Activated CD4-positive, alpha-beta T cell treated with anti-CD3 and anti-CD28 coated beads, Interleukin-2, amount 50 U/mL, for 1 hour (primary cell): ENCODE measurements at places on chromosomes 3 and 15.
A peak's percentile ranks its signal among the peaks of the same experiment; 100 is the strongest.

GRCh38 chr15:73176598-73176997, 124.3 kb downstream of the NEO1 start:
- DNase-seq = no peak

GRCh38 chr15:32715276-32715675, 2.5 kb upstream of the GREM1 start:
- no peak for DNase-seq

- DNase-seq = no peak
Measured at GRCh38 chr15:73023071-73023470, 29.2 kb upstream of the NEO1 start.

GRCh38 chr3:123406598-123406997, 42.3 kb downstream of the ADCY5 start:
- DNase-seq = no peak

DNA sequence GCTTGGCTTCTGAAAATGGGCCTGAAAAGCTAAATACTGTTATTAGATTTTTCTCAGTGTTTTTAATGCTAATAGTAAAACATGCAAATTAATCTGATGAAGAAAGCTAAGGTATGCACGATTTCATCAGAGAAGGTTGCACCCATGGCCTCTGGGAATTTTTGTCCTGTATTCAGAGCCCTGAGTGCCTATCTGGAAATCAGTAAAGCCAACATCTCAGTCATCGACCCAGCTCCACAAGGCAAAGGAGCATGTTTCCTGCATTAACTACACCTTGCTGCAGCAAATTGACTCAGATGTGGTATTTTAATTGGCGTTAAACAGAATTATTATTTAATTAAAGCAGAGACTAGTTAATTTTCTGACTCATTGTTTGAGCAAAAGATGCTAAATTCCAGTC, 49.0 kb upstream of the TP63 start:
- DNase-seq = no peak

DNA sequence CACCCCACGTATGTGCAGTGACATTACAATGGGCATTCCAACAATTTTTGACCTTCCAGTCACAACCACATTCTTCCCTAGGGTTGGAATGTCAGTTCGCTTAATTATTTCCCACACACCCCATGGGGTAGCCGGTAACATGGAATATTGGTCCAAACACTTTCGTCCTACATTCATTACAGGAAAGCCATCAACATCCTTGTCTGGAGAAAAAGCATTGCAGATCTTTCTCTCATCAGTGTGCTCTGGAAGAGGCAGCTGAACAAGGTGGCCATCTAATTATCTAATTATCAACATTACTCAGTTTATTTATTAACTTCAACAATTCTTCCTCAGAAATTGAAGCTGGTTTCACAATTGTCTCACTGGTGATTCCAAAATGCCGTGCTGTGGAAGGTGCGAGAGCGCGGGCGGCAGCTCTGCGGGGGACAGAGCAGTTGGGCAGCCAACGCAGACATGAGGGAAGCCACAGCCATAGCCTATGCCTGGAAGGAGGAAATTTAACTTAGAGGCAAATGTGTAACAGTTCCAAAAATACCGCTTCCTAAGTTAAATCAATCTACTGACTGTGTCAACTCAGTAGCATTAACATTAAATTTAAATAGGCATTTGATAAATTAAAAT, 1158.9 kb upstream of the EPHA6 start:
- no peak for DNase-seq

GRCh38 chr3:105762749-105763658, 105.8 kb downstream of the CBLB start:
- DNase-seq = no peak

DNA sequence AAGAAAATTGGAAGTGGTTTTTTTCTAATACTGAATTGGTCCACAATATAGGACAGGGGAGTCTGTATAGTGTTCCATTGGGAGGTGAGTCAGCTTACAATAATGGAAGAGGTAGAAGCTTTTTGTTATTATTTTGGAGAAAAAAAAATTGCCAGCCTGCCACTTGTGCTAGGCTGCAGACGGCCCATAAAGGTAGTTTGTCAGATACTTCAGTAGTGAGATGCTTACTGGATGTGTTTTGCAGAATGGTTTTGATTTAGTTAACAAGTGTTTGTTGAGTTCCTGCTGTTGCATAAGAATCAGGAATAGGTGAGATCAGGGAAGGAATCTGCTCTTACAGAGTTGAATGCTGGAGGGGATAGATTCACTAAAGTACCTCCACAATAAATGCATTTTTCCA, 1.0 kb downstream of the DTWD1 start:
- DNase-seq = no peak

GRCh38 chr3:24197809-24198208, 252.7 kb downstream of the NR1D2 start:
- DNase-seq = no peak

DNA sequence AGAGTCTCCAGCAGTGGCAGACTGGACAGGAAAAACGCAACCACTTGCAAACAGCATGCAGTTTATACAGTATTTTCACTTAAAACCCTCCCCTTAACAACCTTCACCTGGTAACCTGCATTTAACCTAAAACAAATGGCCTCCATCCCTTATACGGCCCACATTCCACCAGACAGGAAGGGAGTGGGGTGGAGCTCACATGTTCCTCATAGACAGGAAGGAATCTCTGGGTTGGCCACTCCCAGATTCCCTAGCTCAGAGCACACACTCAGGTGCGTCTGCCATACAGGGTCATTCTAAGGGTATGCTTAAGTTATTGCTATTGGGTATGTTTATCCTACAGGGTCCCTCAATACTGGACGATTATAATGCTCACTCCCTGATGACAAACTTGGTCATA, 16.8 kb upstream of the ABHD2 start:
- no peak for DNase-seq

- no peak for DNase-seq
Measured at GRCh38 chr15:59456114-59456513, 18.1 kb downstream of the FAM81A start.

- DNase-seq = no peak
Measured at GRCh38 chr3:40911928-40912327, 287.4 kb upstream of the CTNNB1 start.

GRCh38 chr15:48823237-48823636, 12.4 kb upstream of the CEP152 start:
- no peak for DNase-seq

- no peak for DNase-seq
Measured at GRCh38 chr3:69901802-69902201, 97.7 kb upstream of the SAMMSON start.

DNA sequence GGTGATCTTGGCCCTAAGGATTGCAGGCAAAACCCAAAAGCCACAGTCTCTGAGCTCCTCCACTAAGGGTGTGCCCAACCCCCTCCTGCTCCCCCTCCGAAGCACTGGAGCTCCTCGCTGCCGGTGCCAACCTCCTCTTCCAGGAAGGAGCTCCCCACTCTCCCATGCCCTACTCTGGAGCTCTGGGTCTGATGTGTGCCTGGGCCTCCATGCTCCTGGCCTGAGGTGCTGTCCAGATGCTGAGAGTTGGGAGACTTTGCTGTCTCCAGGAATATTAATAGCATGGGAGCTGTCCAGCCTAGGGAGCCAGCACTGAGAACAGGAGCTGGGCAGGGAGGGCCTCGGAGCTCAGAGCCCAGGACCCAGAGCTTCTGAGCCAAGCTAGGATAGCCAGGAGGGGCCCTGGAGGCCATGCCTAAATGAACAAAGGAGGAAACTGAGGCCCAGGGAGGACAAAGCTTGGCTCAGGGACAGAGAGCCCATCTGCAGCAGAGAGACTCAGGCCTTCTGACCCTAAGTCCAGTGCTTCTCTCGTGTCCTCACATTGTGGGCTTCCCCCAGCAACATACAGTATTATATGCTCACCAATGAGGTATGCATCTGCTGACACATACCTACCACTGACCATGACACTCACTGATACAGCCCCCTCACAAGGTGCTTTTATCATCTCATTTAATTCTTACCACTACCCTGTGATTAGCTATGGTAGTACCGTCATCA, 36.9 kb upstream of the HERC1 start:
- no peak for DNase-seq

DNA sequence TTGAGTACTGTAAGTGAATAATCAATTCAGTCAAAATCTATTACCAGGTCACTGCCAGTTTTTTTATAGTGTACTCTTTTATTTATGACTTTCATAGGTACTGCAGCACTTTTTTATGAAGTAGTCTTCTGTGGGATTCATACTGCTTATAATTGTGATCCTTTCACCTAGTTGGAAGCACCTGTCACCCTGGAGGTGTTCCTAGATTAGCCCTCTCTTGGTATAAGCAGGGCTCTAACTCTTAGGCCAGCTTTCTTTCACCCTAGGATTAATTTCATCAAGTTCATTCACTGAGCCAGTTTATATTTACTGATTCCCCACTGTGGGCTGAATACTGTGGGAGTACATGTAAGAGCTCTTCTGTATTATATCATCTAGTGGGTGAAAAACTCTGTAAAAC, 65.9 kb upstream of the MLF1 start:
- DNase-seq = no peak

DNA sequence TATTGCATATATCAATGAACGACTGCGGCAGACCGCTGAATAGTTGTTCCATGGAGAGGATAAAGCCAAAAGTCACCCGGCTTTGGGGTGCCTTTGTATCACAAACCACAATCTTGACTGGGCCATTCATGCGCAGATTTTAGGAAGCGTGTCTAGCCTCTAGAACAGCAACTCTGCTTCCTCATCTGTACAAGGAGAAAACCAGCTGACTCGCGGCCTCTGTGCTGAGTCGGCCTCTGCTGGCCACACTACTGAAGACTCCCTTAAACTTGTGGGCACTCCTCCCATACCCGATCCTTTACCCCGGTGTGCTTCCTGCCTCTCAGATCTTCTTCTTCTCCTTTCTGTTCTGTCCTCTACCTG, 872 bp downstream of the DLEC1 start:
- DNase-seq = peak; percentile 55

- no peak for DNase-seq
Measured at GRCh38 chr15:48001393-48002039, 119.3 kb upstream of the SLC24A5 start.

DNA sequence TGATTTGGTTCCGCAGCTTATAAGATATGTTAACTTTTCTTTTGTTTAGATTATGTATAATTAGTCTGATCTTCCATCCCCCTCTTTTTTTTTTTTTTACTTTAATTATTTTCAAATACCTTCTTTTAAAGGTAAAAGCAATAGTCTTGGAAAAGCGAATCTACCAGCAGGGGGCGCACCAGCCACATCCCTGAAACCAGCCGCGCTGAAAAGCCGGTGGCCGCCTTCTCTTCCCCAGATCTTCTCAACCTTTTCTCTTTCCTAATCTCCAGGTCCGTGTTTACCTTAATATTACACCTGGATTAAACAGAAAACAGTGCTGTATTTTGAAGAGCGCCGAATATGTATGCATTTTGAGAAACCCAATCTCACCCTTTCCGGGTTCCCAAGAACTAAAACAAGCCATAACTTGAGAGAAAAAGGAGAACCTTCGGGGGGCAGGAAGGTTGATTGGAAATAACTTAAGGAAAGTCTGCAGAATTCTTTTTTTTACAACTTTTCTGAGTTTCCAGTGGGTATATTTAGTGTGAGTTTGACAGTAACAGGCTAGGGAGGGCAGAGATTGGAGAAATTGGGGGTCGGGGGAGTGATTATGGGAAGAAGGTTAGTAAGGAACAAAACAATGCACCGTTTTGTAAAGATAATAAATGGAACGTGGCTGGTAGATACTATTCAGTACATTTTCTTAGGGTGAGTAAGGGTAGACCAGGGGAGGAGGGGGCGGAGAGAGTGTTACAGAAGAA, 2.0 kb upstream of the SOX2 start:
- DNase-seq = peak; percentile 51

GRCh38 chr15:74168711-74169126, 4.8 kb upstream of the ISLR start:
- DNase-seq = no peak

DNA sequence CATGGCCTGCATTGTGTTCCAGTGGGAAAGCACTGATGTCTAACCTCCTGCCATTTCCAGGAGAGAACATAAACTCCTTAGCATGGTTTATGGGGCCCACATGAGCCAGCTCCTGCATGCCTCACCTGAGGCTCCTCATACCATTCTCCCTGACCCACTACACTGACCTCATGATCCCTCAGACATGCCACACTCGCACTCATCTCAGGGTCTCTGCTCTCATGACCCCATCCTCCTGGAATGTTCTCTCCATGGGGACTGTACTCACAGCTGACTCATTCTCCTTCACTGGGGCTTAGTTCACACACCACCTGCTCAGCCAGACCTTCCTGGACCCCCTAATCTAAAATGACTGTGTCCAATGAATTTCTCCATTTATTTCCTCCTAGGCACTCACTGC, 4.0 kb upstream of the LMCD1 start:
- no peak for DNase-seq

DNA sequence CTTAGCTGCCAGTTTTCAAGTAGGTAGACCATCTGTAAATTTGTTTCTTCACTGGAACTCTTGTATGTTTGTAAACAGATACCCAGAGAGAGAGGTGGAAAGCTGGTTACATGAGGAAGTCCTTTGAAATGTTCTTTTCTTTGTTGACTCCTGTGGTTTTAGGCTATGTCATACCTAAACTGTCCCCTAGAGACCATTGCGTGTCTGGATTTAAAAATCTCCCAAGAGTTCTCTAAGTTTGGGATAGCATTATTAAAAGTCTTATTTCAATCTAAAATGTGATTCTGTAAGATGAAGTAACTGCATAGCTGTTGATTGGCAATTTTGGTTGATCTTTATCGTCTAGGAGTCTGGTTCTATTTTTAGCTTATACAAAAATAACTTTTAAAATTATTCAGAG, 127.2 kb downstream of the GHSR start:
- DNase-seq = no peak

- DNase-seq = no peak
Measured at GRCh38 chr3:47890828-47891612, 88.1 kb downstream of the DHX30 start.
